ENCODE measurements at places on chromosomes 4 and X. TPM values are rescaled to one million over a fixed set of nuclear protein-coding genes. Genes with fewer than 3 reads are reported as not detected.

DNA sequence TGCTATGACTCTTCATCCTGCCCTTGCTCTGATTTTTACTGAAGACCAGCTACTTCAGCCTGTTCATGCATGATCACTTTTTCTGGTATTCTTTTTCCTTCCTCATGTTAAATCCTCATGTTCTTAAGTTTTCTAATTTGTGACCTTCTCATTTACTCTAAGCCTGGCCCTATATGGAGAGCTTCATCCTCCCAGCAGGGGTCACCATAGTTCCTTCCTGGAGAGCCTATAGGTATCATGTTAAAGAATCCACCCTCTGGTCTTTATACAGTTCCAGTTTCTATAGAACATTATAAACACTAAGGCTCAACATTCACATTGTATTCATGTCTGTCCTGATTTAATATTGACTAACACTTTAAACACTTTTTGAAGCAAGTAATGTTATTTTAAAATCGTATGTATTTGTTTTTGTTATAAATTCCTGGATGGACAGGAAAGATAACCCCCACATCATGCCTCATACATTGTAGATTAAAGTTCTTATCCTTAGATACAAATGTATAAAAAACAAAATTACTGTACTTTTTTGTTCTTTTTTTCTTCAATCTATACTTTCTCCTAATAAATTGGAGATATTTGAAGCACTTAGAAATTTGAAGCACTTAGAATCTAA, 53.8 kb upstream of the OTUD4 start:
- no peaks in the 10 kb centered on the region for H3K36me3 ChIP-seq
- no peak overlapping the region for H3K27ac ChIP-seq
- no peaks in the 10 kb centered on the region for H3K4me1 ChIP-seq
- DNase-seq: peak; percentile 80

The CNKSR2 gene
- 8.4 TPM for total RNA-seq

DNA sequence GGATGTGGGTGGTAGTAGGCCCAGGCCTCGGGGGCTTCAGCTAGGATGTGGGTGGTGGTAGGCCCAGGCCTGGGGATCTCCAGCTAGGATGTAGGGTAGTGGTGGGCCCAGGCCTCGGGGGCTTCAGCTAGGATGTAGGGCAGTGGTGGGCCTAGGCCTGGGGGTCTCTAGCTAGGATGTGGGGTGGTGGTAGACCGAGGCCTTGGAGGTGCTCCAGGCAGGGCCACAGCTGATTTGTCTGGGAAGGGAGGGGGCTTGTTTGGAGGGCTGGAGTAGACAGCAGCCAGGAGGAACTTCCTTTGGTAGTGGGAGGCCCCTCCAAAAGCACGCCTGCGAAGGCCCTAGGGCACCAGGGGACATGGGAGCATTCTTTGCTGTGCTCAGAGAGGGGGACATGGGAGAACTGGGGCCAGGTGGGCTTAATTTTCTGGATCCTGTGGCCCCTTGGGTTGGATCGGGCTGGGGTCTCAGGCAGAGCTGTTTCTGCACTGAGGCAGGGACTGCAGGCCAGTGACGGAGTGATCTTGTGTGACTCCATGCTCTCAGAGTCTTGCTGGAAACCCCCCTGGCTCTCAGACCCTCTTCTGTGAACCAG, 3.3 kb upstream of the SPON2 start:
- no peaks in the 10 kb centered on the region for H3K4me1 ChIP-seq
- no peak for DNase-seq
- peaks cover 2% of the 10 kb centered on the region for H3K36me3 ChIP-seq
- H3K27me3 ChIP-seq: peaks cover 24% of the 10 kb centered on the region
- no peak overlapping the region for H3K4me3 ChIP-seq

DNA sequence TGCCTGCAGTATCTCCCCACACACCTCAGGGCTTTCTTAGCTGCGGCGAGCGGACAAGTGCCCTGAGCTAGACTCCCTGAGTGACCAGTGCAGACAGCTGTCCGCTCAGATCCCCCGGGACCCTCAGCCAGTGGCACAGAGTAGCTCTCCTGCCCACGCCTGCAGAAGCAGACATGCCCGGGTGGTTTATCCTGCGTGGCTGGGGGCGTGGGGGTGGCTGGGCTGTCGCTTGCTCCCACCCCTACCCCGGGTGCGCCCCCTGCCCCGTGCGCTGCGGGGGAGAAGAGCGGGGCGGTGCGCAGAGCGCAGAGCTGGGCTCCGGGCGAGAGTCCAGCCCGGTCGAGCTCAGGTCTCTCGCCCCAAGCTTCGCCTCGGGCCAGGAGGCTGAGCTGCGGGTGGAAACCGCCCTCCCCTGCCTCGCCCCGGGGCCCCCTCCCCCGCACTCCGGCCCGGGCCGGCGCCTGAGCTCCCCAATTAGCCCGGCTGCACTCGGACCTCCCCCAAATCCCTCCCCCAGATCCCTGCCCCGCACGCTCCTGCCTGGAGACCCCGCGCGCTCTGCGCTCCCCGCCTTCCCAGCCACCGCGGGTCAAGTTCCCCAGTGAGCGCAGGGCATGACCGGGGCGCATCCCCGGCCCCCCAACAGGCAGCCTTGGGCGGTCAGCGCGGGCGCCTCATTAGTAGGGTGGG, 11.7 kb upstream of the SHOX start:
- no peak overlapping the region for H3K4me3 ChIP-seq
- DNase-seq: no peak
- peaks cover 20% of the 10 kb centered on the region for H3K4me1 ChIP-seq
- H3K27ac ChIP-seq: no peak overlapping the region
- no peaks in the 10 kb centered on the region for H3K36me3 ChIP-seq

The NEUROG2 gene
- total RNA-seq: not detected

The TSPAN7 gene
- total RNA-seq: 1.9 TPM

DNA sequence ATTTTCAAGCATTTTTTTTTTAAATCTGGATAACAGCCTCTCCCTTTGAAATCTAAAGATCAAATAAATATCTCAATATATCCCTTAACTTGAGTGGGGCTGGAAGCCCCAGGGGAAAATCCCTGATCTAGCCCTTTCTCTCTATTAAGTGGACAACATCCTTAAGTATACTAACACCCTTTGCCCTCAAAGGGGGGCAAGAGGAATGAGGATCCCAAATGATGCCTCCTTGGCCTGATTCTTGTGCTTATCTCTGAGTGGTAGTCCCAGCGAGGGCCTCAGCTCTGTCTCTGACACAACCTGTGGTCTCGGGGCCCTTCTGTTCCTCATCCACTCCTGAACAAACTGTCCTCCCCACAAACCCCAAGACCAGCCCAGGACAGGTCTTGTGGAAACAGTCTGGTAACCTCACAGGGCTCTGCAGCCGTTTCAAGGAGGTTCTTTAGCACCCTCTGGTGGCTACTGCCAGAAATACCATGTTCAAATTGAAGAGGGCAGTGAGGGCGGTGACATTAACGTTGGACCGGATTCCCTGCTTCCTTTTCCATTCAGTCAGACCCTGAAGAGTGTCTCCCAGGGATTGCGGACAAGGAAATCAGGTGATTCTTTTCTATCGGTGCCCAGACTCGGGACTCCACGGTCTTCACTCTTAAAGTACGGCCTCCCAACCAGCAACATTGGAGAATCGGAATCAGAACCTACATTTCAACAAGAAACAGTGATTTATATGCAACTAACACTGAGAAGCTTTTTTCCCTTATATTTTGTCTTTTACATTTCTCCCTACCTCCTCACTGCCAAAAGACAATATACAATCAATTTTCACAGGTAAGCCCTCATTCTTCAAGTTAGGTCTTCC, 13.0 kb downstream of the CXCL13 start:
- H3K27me3 ChIP-seq: peaks cover 12% of the 10 kb centered on the region
- peak; percentile 81 for DNase-seq
- no peak overlapping the region for H3K4me3 ChIP-seq
- no peaks in the 10 kb centered on the region for H3K36me3 ChIP-seq
- no peak overlapping the region for H3K27ac ChIP-seq
- peaks cover 2% of the 10 kb centered on the region for H3K4me1 ChIP-seq

- H3K27ac ChIP-seq: no peak overlapping the region
- DNase-seq: no peak
- no peaks in the 10 kb centered on the region for H3K4me1 ChIP-seq
- no peak overlapping the region for H3K4me3 ChIP-seq
- no peaks in the 10 kb centered on the region for H3K36me3 ChIP-seq
Observed at GRCh38 chrX:50152456-50152855, 48.4 kb downstream of the AKAP4 start.

GRCh38 chrX:119479845-119480244, 11.6 kb downstream of the SLC25A5 start:
- H3K27ac ChIP-seq: no peak overlapping the region
- no peak for DNase-seq
- H3K4me3 ChIP-seq: no peak overlapping the region
- H3K4me1 ChIP-seq: peaks cover 11% of the 10 kb centered on the region

The LDB2 gene
- total RNA-seq: not detected

DNA sequence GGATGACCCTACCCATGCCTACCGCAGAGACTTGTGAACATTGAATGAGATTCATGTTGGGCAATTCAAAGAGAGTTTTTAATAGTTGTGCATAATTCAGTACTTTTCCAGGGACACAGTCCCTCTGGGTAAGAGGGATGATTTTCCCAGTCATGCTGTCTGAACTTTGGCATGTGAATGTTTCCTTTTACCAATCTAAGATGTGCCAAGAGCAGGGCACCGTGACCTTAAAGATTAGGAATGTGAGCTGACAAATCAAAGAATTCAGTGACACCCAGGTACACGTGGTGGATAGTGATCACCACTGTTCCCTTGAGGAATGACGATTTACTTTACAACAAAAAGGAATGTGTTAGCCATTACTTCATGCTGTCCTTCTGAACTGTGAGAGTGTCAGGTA, 515.6 kb downstream of the PPARGC1A start:
- no peak overlapping the region for H3K27ac ChIP-seq
- H3K4me3 ChIP-seq: no peak overlapping the region
- no peaks in the 10 kb centered on the region for H3K27me3 ChIP-seq
- no peaks in the 10 kb centered on the region for H3K36me3 ChIP-seq
- peaks cover 5% of the 10 kb centered on the region for H3K4me1 ChIP-seq

GRCh38 chr4:145436796-145437195, 44.9 kb upstream of the SMAD1 start:
- no peaks in the 10 kb centered on the region for H3K36me3 ChIP-seq

DNA sequence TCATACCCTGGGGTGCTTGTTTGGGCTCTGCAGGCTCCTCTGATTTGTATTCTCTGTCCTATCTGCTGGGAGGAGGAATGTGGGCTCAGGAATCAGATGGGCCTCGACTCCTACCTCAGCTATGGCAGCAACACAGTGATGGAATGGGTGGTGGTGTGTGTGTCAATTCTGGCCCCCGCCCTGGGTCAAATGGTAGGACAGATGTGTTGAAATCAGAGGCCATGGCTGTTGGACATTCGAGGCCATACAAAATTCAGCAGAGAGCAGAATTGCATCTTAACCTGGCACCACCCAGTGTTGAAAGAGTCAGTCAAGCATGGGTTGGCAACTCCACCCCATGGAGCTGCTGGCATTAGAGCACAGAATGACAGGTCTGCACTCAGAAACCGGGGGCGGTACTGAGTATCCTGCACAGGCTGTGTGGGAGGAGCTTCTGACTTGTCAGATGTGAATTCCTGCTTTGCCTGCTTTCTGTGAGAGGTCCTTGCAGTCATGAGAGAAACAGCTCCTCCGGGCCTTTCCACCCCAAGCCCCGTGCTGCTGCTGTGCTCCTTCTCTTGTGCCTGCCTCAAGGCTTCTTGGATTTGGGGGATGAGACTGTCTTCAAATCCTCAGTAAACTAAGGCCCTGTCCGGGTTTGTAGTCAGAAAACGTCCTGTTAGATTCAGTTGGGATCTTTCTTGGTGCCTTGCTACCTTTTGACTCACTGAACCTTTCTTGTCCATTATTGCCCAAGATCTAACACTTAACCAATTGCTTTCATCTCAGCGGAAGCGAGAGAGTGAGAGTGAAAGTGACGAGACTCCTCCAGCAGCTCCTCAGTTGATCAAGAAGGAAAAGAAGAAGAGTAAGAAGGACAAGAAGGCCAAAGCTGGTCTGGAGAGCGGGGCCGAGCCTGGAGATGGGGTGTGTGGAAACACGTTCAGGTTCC, 13.0 kb downstream of the DKC1 start:
- no peaks in the 10 kb centered on the region for H3K27me3 ChIP-seq
- H3K36me3 ChIP-seq: peaks cover 29% of the 10 kb centered on the region
- DNase-seq: peak; percentile 40
- H3K27ac ChIP-seq: peak overlapping the region; percentile 28

- no peaks in the 10 kb centered on the region for H3K27me3 ChIP-seq
- H3K36me3 ChIP-seq: no peaks in the 10 kb centered on the region
- no peak overlapping the region for H3K27ac ChIP-seq
- H3K4me1 ChIP-seq: peaks cover 4% of the 10 kb centered on the region
- no peak overlapping the region for H3K4me3 ChIP-seq
Observed at GRCh38 chrX:14505648-14506047, 23.7 kb upstream of the GLRA2 start.

Measured in activated naive CD4-positive, alpha-beta T cell treated with anti-CD3 and anti-CD28 coated beads for 36 hours (primary cell).